ENCODE measurements at places on chromosomes 4 and X.
A peak's percentile ranks its signal among the peaks of the same experiment; 100 is the strongest.

DNA sequence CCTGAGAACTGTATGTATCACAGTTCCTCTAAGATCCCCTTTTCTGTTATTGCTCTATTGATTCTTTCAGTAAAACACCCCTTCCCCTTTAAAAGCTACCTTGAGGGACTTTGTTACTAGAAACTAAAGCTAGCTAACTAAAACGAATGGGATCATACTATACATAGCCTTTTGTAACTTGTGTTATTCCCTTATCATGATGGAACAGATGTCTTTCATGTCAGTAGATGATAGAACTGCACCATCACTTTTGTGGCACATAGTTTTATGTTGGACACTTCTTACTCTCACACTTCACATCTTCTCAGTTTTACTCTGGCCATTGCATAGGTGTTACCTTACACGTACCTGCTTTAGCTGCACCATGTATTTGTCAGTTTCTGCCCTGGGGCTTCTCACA, 46.6 kb upstream of the PGRMC2 start:
- DNase-seq: no peak

GRCh38 chr4:114866901-114867670, 246.3 kb downstream of the NDST4 start:
- no peak for DNase-seq

- no peak for DNase-seq
Measured at GRCh38 chr4:174284487-174284886, 776 bp downstream of the CEP44 start.

DNA sequence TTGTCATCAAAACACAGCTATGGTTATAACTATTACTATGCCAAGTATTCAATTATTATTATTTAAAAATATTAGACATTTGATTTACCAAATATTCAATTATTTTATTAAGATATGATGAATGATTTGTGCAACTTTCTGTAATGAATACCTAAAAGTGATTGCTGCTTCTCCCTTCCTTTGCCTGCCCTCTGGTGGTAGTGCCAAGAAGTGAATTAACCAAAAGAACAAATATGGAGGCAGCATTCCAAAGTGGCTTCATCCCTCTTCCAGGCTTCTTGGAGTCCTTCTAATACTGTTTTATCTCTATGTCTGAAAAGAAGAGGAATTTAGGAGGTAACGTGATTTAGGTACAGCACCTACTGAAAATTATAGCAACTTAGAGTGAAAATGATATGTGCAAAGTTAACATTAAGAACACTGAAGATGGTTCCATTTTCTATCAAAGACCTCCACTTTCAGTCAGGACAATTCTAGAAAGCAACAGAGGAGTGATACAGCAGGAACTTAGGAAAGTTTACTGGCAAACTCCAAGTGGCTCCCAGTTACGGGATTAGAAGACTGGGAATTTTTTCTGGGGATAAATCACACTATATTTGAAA, 43.0 kb downstream of the ENPEP start:
- DNase-seq: peak; percentile 33

DNA sequence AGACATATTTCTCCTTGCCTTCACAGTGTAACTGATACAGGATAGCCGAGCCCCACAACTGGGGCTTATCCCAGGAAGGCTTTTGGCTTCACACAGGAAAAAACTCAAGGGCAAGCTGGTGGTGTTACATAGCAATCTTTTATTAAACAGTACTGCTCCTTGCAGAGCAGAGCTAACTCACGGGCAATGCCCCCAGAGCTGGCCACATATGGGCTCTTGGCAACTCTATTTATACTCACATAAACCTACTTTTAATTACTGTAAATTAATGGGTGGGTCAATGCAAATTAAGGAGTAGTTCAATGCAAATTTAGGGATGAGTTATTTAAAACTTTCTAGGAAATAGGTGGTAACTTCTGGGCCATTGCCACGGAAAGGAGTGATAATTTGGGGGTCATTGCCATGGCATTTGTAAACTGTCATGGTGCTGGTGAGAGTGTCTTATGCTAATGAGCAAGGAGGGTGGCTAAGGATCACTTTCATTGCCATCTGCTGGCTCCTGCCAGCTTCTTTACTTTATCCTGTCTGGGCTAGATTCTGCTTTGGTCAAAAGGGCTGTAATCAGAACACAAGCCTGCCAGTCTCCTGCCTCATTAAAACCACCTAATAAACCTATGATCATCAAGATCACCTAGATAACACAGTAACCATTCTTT, 288.8 kb downstream of the CENPC start:
- no peak for DNase-seq

DNA sequence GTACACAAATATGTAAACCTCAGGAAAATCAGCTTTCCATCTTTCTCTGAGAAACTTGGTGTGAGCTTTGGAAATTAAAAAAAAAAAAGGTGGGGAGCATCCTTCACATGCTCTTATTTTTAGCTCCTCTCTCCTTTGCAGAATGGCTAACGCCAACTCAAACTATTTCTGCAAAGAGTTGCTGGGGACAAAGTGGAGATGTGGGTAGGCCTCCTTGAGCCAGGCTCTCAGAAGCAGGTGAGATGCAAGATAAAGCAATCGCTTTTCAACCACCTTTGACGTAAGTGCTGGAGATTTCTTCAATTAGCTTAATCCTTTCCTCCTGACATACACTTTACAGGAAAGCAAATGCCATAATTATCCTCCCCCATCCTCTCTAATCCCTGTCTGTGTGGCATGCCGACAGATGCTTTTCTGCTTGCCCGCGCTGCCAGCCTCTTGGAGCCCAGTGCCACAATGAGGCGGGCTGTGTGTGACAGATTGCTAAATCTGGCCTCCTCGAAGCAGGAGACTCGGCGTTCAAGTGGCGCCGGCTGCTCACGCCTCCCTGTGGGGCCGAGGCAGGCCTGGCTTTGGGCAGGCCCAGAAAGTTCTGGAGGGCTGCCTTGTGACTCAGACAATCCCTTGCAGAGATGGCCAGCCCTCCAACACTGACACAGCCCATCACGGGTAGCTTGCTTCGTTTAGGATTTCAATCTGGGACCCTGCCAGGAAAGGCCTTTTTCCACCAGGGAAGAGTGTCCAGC, 64.9 kb upstream of the SOD3 start:
- peak; percentile 17 for DNase-seq

Data from astrocyte of the spinal cord (primary cell).